Cerebellum (tissue), 4 donors: ENCODE measurements at places on chromosomes 2 and 18.

DNA sequence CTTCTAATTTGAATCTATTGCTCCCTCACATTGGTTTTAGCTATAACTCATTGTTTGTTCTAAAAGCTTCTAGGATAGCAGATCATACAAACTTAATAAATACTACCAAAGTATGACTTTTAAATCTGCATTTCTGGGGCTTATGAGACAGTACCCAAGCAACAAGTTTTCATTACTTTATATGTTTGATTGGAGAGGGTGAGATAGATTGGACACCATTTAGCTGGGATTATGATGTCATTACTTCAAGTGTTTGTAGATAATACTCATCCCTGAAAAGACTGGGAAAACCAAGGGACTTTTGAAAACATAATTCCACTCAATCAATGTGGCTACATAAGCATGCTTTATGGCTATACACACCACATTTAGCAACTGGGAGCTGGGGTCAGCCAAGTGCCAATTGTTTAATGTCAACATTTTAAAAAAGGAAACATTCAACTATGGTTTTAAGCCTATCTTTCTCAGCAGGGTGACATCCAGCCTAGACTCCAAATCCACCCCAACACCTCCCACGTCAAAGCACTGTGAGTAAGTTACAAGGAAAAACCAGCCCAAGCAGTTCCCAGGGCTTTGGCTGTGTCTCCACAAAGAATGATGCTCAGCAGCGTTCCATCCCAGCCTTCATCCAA is 119.9 kb downstream of the ETAA1 start:
- DNase-seq = no peak

DNA sequence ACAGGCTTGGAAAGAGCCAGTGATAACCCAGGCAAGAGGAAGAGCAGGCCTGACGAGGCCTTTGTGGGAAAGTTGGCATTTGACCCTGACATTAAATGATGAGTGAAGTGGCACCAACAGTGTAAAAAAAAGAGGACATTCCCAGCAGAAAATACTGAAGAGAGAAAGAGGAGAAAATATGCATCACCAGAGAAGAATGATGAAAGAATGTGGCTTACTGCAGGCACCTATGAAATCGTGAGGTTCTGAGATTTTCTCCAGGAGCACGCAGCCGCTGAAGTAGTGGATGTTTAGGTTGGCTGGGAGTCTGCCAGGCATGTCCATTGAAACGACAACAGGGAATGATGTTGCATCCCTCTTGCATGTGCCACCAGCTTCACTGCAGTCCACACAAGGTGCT is 13.8 kb downstream of the EHD3 start:
- DNase-seq = no peak

DNA sequence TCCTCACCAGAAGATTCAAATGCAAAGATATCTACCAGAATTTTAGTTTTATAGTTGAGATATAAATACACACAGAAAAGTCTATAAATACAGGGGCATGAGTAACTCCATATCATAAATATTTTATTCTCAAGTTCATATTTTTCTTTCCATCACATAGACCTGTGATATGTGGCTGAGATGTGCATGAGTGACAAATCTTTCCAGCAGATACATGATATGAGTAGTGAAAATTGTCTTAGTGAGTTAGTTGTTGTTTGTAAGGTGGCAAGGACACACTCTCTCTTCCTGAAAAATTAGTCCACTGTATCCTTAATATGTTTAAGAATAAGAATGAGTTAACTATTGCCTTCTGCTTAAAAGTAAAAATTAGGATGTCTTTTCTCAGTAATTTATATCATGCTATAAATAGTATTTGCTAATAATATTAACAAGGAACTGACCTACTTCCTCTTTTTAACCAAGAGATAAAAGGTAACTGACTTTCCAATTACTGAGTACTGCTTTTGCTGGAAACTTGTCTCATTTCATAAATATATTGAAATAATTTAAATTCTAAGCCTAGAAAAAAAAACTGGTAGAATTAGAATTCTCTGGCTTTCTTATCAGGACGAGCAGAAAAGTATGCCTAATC is 85.2 kb upstream of the SESTD1 start:
- DNase-seq = no peak

DNA sequence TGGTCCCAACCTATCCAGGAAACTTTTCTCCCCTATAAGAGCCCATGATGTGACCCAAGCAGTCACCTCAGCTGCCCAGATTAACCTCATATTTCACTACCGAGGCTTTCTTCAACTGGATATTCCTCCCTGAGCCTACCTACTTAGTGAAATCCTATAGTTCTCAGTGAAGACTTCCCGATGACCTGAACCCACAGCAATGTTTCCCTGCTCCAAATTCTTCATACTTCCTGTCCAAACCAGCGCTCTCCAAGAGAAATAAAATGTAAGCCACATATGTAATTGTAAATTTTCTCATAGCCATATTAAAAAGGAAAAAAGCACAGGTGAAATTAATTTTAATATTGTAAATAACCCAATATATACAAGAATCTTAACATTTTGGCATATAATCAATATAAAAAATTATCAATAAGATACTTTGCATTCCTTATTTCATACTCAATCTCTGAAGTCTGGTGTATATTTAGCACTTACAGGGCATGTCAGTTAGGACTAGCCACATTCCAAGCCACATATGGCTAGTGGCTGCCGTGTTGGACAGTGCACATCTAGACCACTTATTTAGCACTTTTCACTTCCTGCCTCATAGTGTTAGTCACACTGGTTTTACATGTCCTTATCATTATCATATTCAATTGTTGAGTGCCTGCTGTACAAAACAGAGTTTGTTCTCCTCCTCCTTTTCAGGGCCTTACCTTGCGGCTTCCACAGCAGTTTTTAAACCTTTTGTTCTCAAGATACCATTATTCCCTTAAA is 1.9 kb upstream of the STAT4 start:
- DNase-seq = no peak

GRCh38 chr18:47680488-47680887 is 250.0 kb downstream of the SMAD2 start:
- no peak for DNase-seq

GRCh38 chr2:72111061-72111460 is 36.6 kb downstream of the CYP26B1 start:
- no peak for DNase-seq

DNA sequence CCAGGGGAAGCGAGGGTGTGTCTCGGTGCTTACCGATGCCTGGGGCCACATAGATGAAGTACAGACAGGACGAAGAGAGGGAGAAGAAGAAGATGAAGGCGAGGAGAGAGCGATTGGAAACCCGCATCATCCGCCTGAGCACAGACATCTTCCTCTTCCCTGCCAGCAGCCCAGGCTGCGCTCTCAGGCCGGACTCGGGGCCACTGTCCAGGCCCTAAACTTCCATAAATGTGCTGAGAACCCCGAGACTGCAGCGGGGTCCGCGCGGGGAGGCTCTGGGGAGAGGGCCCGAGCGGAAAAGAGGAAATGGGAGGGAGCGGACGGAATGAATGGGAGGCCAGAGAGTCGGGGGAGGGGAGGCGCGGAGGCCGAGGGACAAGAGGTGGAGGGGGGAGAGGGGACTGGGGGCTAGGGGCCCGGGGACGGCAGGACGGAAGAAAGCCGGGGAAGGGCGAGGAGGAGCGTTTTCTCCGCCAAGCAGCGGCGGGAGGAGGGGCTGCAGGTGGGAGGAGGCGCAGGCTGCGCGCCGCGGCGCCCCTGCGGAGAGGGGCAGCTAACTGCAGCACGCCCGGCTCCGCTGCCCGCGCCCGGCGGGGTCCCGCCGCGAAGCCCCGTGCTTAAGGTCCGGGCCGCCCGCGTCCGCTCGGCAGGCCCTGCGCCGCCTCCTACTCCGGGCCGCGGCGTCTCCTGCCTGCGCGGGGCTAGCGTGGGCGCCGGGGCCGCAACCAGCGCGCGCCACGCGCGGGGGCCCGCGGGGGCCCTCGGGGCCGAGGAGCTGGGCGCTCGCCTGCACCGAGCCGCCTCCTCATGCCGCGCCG is at the start of gene B4GALT6:
B4GALT6 (minus strand) TSS at position 303 of the 818 bp plus-strand sequence; CDS start at position 148, 155 bp downstream.
- peak; percentile 49 for DNase-seq

DNA sequence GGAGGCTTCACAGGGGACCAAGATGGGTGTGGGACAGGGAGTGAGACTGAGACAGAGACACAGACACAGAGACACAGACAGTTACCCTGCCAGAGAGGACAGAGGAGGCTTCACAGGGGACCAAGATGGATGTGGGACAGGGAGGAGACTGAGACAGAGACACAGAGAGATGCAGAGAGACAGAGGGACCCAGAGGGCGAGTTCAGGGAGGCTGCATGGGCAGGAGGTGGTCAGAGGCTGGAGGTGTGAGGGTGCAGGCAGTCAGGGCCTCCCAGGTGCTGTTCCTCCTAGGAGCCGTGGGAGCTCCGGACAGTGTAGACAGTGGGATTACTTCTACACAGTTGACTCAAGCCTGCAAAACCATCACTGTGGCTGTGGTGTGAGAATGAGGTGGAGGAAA is 206.2 kb upstream of the PXDN start:
- no peak for DNase-seq

DNA sequence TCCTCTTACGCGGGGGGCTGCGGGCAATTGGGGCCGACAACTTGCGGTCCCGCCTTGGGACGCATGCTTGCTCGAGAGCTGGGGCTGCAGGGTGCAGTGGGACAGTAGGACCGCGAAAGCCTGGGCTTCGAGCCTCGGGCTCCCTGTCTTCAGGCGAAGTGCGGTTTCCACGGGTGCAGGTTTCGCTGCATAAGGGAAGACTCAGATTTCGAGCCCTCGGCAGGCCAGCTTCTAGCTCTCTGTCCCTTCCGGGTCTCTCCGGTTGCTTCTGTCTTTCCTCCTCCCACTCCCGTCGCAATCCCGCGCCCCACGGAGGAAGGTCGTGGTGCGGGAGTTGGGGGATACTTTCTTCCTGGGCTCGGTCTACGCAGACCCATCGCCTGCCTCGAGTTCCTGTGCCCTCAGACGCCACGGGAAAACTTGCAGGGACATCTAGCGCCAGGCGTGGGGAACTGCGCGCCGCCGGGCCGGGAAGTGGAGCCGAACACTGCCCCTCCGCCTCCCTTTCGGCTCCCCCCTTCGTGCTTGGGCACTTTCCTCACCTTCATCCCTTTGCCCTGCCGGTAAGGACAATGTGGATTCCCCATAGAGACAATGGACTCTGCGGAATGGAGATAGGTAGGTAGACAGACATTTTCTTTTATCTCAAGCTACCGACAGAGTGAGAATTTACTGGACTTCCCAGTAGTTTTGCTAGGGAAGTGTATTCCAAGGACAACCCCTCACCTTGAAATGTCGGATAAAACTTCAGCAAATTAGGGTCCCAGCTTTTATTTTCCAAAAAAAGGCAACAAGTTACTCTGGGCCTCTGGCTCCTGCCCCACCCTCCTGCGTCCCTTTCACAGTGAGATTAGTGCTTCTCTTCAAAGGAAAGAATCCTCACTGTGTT is 4.2 kb upstream of the HOXD13 start:
- DNase-seq = peak; percentile 25

- DNase-seq = no peak
Measured at GRCh38 chr2:67255933-67256615, 141.1 kb upstream of the ETAA1 start.

- no peak for DNase-seq
Measured at GRCh38 chr2:120344976-120345581, 857 bp upstream of the INHBB start.

GRCh38 chr2:71336802-71337201 is 5.2 kb downstream of the ZNF638 start:
- DNase-seq = no peak

DNA sequence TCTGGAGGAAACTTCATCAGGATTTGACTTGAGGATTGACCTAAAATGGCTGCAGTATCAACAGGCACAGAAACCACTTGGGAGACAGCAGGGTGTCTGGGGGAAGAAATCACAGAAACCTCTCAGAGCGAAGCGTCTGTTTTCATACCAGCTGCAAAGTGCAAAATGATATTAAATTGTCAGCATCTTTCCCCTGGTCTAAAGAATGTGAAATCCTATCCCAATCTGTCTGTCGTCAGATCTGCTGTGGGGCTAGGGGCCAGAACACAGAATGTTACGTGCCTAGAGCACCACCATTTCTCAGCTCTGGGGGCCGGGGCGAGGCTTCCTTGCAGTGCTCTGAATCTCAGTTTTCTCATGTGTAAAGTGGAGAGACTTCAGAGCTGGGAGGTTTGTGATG is 54.1 kb upstream of the MYCN start:
- no peak for DNase-seq

- no peak for DNase-seq
Measured at GRCh38 chr18:70653671-70654070, 364.8 kb downstream of the SOCS6 start.

- no peak for DNase-seq
Measured at GRCh38 chr2:12731701-12732280, 15.1 kb downstream of the TRIB2 start.

DNA sequence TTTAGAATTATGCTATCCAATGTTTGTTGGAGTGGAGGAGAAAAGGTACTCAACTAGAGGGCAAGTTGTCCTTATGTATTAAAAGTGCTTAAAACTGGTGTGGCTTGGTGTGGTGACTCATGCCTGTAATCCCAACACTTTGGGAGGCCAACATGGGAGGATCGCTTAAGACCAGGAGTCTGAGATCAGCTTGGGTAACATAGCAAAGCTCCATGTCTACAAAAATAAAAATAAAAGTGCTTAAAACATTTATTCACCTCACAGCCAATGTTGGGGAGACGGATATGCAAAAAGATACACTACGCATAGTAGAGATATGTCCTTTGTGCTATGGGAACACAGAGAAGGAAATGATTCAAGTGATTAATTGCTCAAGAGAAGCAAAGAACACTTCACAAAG is 19.3 kb upstream of the TNFAIP6 start:
- DNase-seq = no peak

- no peak for DNase-seq
Measured at GRCh38 chr2:232120911-232121310, 159.4 kb downstream of the DIS3L2 start.

GRCh38 chr18:2143636-2144035 is 427.7 kb downstream of the METTL4 start:
- no peak for DNase-seq

GRCh38 chr2:143469323-143469722 is 340.1 kb downstream of the ARHGAP15 start:
- DNase-seq = no peak

GRCh38 chr2:106573773-106574172 is 86.6 kb downstream of the CD8B2 start:
- DNase-seq = no peak

DNA sequence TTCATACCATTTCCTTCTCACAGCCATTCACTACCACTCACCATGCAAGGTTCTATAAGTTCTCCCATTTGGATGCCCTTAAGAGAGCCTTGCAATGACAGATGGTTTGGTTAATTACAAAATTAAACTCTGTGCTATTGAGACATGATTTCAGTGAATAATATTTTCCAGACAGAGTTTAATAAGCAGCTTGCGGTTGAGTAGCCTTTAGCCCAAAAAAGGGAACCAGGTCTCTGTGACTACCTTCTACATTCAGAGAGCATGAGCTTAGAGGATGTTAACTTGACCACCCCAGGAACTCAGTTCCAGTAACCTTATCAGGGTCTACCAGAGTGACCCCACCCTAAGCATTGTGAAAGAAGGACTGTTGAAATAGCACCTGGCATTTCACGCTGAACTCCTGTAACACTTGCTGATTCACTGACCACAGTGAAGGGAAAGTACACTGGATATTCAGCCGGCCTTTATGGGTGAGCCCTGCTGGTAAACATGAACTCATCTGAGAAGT is 1173.1 kb upstream of the ZEB2 start:
- DNase-seq = no peak

- DNase-seq = no peak
Measured at GRCh38 chr18:21341141-21341540, 99.1 kb downstream of the GREB1L start.
